ENCODE measurements at places on chromosomes 1 and 21. TPM values are rescaled to one million over a fixed set of nuclear protein-coding genes. Genes with fewer than 3 reads are reported as not detected.

Gene GORAB
- total RNA-seq = 4.6 TPM

GRCh38 chr1:54339126-54339525 lies 67.1 kb downstream of the SSBP3 start:
- no peak for DNase-seq

GRCh38 chr1:97433094-97433823 lies 487.6 kb downstream of the DPYD start:
- DNase-seq = no peak

DNA sequence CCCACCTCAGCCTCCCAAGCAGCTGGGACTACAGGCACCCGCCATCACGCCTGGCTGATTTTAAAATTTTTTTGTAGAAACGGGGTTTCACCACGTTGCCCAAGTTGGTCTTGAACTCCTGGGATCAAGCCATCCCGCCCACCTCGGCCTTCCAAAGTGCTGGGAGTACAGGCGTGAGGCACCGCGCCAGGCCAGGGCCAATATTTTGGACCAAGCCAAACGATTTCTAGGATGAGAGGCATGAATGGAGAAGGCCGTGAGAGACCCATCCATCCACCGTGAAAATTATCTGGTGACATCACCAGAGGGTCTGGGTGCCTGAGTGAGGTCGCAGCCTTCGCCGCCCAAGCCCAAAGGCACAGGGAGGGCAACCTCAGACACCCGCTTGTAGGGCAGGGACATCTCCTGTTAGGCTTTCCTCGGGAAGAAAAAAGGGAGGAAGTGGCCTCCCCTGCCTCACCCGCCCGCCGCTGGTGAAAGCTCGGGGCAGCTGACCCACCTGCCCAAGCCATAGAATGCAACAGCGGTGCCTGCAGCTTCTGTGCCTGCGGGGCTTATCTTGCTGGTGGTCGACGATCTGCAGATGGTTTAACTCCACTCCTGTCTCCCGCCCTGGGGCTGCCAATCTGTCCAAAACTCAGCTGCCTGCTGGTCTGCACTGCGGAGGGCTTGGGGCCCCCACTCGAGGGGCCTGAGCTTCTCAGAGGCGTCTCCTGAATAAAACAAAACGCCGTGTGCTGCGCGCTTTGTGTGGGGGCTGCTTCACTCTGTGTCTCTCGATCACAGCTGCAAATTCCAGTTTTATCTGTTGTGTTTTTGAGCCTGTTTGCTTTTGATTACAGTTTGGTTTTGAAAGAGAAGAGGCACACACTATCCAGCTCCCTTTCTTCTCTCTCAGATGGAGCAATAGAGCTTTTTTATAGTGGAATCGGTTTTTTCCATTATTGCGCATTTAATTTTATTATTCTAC lies 85.8 kb downstream of the MRPS6 start:
- DNase-seq = no peak

DNA sequence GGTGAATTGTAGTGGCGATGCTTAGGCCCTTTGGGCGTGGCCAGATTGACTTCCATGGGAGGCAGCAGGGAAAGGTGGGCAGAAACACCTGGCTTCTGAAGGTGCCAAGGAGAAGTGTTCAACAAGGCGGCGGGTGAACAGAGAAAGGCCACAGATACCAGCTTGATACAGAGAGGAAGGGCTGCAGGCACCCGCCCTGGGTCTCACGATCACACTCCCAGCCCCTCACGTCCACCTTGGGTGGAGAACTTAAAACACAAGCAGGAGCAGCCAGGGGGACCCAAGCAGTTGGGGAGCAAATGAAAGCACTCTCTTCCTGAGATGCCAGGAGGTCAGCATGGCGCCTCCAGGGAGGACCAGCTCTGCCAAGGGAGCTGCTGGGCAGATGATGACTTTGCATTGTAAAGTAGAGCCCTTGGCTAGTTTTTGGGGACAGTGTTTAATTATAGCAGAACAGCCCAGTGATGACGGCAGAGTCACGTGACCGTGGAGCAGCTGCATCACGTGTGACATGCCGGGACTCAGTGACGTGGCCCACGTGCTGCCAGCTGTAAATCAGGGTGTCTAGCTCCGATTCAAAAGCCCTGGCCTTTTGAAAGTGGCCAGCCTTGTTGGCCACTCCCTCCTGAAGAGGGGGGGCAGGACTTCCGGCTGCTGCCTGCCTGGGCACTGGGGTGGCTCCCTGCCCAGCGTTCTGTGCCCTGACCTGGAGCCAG lies 19.0 kb downstream of the SLC37A1 start:
- DNase-seq = peak; percentile 88

DNA sequence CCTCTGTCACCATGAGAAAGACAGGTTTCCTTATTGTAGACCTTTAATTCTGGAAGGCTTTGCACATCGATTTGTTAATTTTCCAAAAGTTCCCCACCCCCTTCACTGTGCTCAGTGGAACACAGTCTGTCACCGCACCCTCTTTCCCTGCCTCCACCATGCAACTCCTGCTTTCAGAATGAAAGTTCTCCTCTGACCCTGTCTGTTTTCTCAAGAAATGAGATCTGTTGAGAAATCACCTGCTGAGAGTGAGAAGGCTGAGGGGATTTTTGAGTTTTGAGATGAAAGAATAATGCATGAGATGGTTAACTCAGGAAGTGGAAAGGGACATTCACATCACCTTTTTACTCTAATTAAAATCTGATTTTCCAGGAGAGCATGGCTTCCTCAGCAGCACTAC lies 99.6 kb downstream of the CYYR1 start:
- no peak for DNase-seq

- DNase-seq = no peak
Observed at GRCh38 chr1:117860896-117861610, 68.4 kb downstream of the GDAP2 start.

Gene FMO3
- 3.6 TPM for total RNA-seq

DNA sequence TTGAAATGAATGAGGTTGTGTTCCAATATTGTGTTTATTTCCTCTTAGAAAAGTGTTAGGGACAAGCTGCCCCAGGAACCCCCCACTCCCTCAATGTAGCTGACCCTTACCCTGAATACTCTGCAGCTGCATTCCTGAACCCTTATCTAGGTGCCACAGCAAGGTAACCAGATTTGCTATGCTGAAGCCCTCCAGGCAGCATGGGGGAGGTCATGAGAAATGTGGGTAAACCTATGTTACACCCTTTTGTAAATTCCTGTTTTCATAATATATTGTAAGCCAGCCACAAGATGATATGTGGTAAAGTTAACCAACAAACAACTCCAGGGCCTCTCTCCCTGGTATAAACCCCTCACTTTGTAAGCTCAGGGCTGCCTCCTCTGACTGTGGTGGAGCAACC lies 27.8 kb upstream of the CLDN8 start:
- no peak for DNase-seq

Gene AMIGO1
- 10.0 TPM for total RNA-seq

GRCh38 chr1:215672482-215672881 lies 105.4 kb downstream of the KCTD3 start:
- DNase-seq = no peak

- no peak for DNase-seq
Observed at GRCh38 chr1:119010201-119010600, 22.1 kb upstream of the TBX15 start.

Gene LCE1C
- not detected for total RNA-seq

GRCh38 chr1:14539953-14540563 lies 58.4 kb upstream of the KAZN start:
- DNase-seq = no peak

DNA sequence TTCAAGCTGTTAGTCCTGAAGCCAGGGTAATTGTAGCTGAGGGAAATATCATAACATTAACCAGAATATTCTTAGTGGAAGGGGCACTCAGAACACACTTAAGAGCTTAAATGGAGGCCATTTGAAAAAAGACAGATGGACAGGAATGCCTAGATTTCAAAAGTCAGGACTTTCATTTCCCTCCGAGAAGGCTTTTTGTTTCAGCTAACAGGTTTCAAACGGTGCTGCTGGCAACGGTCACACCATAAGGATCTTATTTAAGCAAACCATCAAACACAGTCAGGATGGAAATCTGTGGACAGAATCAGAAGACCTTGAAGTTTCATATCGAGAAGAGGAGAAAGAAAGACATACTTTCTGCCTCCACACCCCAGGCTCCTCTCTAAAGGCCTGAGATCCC lies 70.1 kb downstream of the SLC66A1 start:
- DNase-seq = no peak

Gene KCNK1
- 0.38 TPM for total RNA-seq

Gene FTCD
- not detected for total RNA-seq

DNA sequence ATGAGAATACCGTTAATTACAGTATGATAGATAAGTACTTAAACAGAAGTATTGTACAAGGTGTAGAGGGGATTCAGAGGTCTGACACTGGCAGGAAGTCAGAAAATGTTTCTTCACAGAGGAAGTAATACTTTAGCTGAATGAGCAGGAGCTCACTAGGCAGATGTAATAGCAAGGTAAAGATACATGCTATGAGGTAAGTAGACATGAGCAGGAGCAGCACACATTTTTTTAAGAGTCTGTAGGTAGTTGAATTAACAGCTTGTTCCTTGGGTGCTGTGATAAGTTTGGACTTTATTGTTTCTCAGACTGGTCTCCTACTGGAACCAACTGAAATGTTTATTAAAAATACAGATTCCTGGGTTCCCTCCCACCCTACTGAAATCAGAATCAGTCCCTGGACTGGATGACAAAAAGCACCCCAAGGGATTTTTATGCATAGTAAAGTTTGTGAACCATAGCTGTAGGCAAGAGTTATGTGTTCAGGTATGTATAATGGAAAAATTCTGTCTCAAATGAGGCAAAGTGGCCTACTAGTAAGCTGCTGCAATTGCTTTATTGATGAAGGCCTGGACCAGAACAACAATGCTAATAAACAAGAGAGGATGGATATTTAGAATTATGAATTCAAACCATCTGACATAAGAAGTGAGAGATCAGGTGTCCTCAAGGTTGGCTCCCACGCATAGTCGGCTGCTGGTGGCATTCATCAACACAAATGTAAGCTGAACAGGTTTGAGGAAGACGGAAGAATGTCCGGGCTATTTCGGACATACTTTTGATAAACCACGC lies 902 bp downstream of the AP4B1 start:
- DNase-seq = no peak

- no peak for DNase-seq
Observed at GRCh38 chr1:31818206-31818605, 2.4 kb upstream of the SPOCD1 start.

Gene RAD54L
- total RNA-seq = not detected

DNA sequence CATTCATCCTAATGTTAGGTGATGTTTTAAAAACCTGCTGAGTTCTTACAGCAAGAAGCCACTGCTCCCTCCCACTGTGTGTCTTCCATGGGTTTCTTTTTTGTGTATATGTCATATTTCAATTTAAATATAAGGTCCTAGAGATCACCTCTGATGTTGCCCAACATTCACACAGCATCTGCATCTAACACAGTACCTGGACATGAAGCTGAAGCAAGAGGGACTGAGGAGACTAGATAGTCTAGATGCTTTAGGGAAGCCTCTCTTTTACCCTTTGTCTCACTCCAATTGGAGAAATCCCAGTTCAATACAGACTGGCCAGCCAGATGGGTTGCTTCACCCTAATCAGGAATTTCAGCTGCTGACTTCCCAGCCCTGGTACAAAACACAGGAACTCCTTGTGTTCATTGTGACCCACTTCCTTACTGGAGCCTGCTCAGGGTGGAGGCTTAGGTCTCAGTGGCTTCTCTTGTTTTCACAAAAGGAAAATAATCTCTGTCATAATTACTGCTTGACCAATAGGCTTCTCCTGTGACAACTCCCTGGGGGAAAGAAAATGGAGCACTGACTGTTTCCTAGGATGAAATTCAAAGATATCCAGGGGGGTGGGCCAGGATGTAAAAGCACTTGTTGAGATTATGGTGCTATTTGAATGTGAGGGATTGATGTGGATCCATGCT lies 17.3 kb downstream of the BTG2 start:
- no peak for DNase-seq

Gene L1TD1
- not detected for total RNA-seq

- DNase-seq = peak; percentile 36
Observed at GRCh38 chr1:30714536-30715090, 8.8 kb downstream of the MATN1 start.

- no peak for DNase-seq
Observed at GRCh38 chr1:68028566-68028965, 21.9 kb downstream of the DIRAS3 start.

DNA sequence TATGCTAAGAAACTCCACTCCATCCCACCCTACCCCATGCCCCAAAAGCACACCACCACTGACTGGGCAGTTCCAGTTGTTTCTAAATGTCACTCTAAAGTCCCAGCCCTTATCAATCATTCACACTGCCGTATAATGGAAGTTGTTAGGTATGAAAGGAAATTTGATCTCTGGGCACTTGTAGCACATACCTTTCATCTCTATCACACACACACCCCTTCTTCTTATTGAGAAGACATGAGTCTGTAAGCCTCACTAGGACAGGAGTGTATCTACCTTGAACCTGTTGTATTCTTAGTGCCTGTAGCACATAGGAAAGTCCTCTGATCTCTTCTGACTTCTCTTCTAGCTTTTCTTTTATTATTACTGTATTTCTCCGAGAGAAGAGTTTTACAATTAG lies 22.3 kb upstream of the DHX9 start:
- no peak for DNase-seq

DNA sequence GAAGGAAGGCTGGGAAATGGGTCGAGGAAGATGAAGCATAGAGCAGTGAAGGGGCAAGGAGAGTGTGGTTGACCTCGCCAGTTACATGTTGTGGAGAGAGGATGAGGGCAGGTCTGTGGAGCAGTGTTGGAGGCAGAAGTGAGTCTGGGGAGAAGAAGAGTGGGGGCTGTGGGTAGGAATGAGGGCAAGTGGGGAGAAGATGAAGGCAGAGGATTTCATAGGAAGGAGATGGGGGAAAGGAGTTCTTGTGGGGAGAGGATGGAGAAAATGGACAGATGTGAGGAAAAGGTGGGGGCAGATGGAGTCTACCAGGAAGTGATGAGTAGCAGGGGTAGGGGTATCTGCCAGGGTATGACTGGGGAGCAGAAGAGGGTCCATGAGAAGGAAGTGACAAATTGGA lies 3.6 kb downstream of the ARMH1 start:
- no peak for DNase-seq

Gene RIMKLA
- 1.2 TPM for total RNA-seq

Gene TTC24
- total RNA-seq = not detected

Gene RIPPLY3
- total RNA-seq = not detected

Measured in psoas muscle (tissue), 8 donors.